Activated naive CD8-positive, alpha-beta T cell treated with anti-CD3 and anti-CD28 coated beads for 36 hours (primary cell): ENCODE measurements at places on chromosomes 6 and 20. TPM values are rescaled to one million over a fixed set of nuclear protein-coding genes. Genes with fewer than 3 reads are reported as not detected.

Gene RBM24
- not detected for total RNA-seq

Gene ANKRD66
- not detected for total RNA-seq

Gene PLN
- total RNA-seq: not detected

Gene MUC21
- total RNA-seq: not detected

Gene COL21A1
- not detected for total RNA-seq

Gene QKI
- total RNA-seq: 59.7 TPM

Gene ASIP
- total RNA-seq: not detected

Gene PACSIN1
- 0.19 TPM for total RNA-seq

Gene MROH8
- total RNA-seq: 3.0 TPM

Gene TINAG
- total RNA-seq: not detected

Gene RIMS1
- total RNA-seq: not detected

Gene LAMA2
- total RNA-seq: 3.0 TPM

Gene RAB44
- not detected for total RNA-seq

Gene SENP6
- total RNA-seq: 65.6 TPM

Gene EHMT2
- total RNA-seq: 63.4 TPM

Gene LTB
- total RNA-seq: 273 TPM

Gene SNPH
- total RNA-seq: 3.2 TPM

Gene GRM1
- not detected for total RNA-seq

Gene TBPL1
- 46.5 TPM for total RNA-seq

Gene NKX2-2
- total RNA-seq: not detected

Gene OTOR
- not detected for total RNA-seq

Gene ELOVL4
- 1.7 TPM for total RNA-seq

Gene SPATS1
- total RNA-seq: not detected
